ENCODE measurements at places on chromosomes 4 and X. TPM values are rescaled to one million over a fixed set of nuclear protein-coding genes. Genes with fewer than 3 reads are reported as not detected.

PABPC4L gene
- polyA plus RNA-seq = not detected

F9 gene
- not detected for polyA plus RNA-seq

PNMA6A gene
- polyA plus RNA-seq = 0.14 TPM

AMOT gene
- 3.3 TPM for polyA plus RNA-seq

KDR gene
- polyA plus RNA-seq = not detected

ARSJ gene
- polyA plus RNA-seq = not detected

TRMT2B gene
- 38.9 TPM for polyA plus RNA-seq

CT45A7 gene
- polyA plus RNA-seq = not detected

SPATA4 gene
- polyA plus RNA-seq = not detected

NPY2R gene
- polyA plus RNA-seq = not detected

RTL5 gene
- not detected for polyA plus RNA-seq

S100P gene
- not detected for polyA plus RNA-seq

PHOX2B gene
- not detected for polyA plus RNA-seq

WAS gene
- 26.5 TPM for polyA plus RNA-seq

Measured in IgD-negative memory B cell (primary cell).